ENCODE measurements at places on chromosomes 7 and 10. TPM values are rescaled to one million over a fixed set of nuclear protein-coding genes. Genes with fewer than 3 reads are reported as not detected.

The LAMTOR4 gene
- 61.5 TPM for total RNA-seq

The STAM gene
- 42.0 TPM for total RNA-seq

The RTKN2 gene
- under 0.01 TPM for total RNA-seq

The POLR3A gene
- total RNA-seq = 22.2 TPM

The FKBP6 gene
- total RNA-seq = not detected

The CTTNBP2 gene
- 0.34 TPM for total RNA-seq

Data from nasal cavity respiratory epithelium epithelial cell of viscerocranial mucosa (primary cell).